ENCODE measurements at places on chromosomes 3 and 15.

GRCh38 chr3:67706934-67707333 lies 52.5 kb upstream of the SUCLG2 start:
- no peak for DNase-seq

GRCh38 chr3:142315083-142315482 lies 89.7 kb upstream of the GK5 start:
- no peak for DNase-seq

DNA sequence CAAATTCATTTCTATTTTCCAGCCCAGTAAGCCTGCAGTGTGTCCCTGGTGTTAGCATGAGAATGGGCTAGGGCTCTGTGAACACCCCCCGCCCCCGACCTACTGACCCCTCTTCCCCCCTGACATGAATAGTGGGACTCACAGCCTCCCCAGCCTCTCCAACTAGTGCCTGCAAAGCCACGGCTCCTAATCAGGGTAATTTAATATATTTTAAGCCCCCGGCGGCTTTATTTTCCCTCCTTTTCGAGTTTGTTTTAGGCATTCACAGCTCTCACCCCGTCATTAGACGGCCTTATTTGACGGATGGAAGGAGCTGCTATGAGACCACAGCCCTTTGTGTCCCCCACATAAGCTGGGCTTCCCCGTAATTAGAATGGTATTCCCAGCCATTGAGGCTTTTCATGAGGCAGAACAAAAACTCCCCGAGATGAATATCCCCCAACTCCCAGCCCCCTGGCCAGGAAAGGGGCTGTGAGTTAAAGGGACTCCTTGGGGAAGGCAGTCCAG lies 78.3 kb upstream of the POLG start:
- no peak for DNase-seq

DNA sequence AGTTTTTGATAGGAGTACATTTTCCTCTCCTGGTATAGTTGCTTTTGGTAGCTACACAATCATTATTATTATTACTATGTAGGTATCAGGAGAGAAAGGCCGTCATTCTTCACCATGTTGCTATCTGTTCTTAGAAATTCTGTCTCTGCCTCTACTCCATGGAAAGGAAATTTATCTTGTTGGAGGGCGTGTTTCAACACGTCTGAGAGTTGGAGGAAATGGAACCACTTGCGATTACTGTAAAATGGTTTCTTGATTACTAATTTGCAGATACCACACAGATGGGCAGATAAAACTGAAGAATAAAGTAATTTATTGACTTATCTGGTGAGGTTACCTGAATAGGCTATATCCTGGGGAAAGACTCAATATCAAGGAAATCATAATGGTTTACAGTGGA lies 488.4 kb downstream of the NR2F2 start:
- DNase-seq, result no peak

GRCh38 chr3:137116619-137117018 lies 158.8 kb downstream of the IL20RB start:
- DNase-seq, result no peak

GRCh38 chr3:77149382-77149781 lies 109.5 kb downstream of the ROBO2 start:
- no peak for DNase-seq

DNA sequence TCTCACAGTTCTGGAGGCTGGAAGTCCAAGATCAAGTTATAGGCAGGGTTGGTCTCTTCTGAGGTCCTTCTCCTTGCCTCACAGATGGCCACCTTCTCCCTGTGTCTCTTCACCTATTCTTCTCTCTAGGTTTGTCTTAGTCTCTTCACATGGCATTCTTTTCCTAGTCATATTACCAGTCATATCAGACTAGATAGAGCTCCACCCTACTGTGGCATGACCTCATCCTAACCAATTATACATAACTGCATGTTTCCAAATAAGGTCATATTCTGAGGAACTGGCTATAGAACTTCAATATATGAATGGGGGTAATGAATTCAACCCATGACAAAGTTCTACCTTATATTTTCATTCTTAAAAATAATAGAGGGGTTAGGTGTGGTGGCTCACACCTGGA lies 196.4 kb upstream of the UBE3A start:
- no peak for DNase-seq

GRCh38 chr15:77143616-77144015 lies 72.7 kb upstream of the TSPAN3 start:
- DNase-seq, result no peak

- no peak for DNase-seq
Observed at GRCh38 chr3:10717756-10718155, 98.3 kb upstream of the SLC6A11 start.

GRCh38 chr15:48556159-48556897 lies 89.2 kb downstream of the FBN1 start:
- no peak for DNase-seq

Measured in activated CD4-positive, alpha-beta T cell treated with anti-CD3 and anti-CD28 coated beads, Interleukin-2, amount 50 U/mL, for 16 hours (primary cell).